ENCODE measurements at places on chromosomes 2 and 18.
A peak's percentile ranks its signal among the peaks of the same experiment; 100 is the strongest.

GRCh38 chr2:173898996-173899395, 66.2 kb downstream of the SP3 start:
- no peak for DNase-seq

DNA sequence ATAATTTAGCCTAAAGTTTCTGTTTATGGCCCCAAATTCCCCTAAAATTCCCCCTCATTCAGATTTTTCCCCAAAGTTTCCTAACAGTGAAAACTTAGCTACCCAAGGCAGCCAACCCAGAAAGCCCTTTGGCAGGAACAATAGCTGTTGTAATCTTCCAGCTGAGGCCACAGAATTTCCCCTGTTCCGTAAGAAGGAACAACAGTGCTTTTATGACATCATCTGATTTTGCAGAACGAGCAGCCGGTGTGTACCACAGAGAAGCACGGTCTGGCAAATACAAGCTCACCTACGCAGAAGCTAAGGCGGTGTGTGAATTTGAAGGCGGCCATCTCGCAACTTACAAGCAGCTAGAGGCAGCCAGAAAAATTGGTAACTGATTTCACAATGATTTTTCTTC, 6.3 kb downstream of the TNFAIP6 start:
- DNase-seq: no peak

- DNase-seq: no peak
These were observed 96.9 kb downstream of the SETBP1 start for GRCh38 chr18:44777457-44778192.

DNA sequence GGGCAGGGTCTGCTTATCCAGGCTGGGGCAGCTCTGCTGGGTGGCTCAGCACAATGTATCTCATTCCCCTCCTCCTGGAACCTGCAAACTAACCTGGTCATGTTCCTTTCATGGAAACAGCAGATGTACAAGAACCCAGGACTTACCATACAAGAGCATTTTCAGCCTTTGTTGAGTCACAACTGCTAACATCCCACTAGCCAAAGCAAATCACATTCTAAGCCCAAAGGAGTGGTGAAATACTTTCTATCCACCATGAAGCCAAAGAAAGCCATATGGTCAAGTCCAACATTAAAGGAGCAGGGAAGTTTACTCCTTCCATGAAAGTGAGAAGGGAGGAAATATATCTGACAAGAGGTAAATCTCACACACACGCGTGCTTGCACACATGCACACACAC, 163.0 kb downstream of the IRS1 start:
- peak; percentile 45 for DNase-seq

GRCh38 chr2:44124500-44124899, 44.2 kb upstream of the PPM1B start:
- no peak for DNase-seq

DNA sequence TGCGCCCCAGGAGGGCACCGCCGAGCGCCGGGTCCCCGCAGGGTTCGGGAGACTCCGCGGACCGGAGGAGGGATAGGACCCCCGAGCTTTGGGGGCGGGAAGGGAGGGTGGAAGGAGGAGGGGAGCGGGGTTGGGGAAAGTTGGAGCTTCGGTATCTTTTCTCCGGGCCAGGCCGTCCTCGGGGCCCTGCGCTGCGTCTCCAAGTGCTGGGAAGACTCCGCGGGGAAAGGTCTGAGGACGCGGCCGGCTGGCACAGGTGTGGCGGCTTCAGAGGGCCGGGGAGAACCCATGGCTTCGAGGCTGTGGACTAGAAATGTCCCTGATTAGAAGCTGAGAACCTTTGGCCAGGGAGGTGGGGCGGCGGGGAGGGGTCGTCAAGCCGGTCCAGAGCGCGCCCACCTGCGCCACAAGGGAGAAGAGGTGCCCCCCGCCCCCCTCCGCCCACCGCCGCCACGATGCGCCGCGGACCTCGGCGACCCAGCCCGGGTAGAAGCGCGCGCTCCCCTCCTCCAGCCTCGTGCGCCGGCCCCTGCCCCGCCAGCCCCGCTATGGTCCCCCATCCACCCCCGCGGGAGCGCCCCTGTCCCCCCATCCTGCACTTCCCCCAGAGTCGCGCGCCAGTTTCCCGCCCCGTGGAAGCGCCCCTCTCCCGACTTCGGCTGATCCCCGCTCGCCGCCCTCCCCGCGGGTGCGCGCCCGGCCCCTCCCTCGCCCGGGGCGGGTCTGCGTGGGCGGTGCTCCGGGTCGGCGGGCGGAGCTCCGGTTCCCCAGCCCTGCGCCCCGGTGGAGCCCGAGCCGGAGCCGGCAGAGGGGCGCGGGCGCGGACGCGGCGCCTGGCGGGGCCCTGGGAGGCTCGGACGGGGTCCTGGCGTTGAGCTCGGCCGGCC, at the start of gene SNTG2:
TSS of gene SNTG2 (plus strand) at position 770 of the 887 bp plus-strand sequence. CDS start 148 bp downstream, outside the sequence.
- DNase-seq: no peak

GRCh38 chr18:69250305-69251151, 150.2 kb upstream of the DOK6 start:
- peak; percentile 55 for DNase-seq

GRCh38 chr2:232137356-232138147, 176.0 kb downstream of the DIS3L2 start:
- DNase-seq: peak; percentile 80

DNA sequence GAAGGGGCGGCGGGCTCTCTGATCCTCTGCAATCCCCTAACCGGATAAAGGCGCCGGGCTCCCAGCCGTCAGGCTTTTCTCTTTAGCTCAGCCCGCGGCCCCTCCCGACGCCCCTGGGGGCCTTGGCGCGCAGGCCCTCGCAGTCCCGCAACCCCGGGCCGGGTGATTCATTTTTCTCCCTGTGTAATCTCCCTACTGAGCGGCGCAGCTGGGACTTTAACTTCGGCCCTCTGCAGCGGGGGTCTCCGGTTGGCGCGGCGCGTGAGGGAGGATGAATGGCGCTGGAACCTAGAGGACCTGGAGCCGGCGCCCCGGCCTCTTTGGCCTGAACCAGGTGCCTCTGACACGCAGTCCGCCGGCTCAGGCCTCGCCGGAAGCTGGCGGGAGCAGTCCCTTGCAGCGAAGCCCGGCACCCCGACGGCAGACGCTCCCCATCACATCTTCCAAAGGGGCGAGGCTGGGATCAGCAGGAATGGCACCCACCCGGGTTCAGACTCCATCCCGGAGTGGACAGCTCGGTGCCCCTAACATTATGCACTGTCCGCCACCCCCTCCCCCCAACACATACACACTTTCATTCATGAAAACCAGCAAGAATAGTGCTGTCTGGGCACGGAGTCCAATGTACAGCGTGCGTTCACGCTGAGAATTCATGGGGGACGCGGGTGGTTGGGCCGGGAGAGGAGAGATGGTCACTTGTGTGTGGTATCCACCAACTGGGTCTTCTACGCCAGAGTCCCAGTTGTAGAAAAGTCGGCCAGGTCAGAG, 1.2 kb downstream of the CNGA3 start:
- no peak for DNase-seq

DNA sequence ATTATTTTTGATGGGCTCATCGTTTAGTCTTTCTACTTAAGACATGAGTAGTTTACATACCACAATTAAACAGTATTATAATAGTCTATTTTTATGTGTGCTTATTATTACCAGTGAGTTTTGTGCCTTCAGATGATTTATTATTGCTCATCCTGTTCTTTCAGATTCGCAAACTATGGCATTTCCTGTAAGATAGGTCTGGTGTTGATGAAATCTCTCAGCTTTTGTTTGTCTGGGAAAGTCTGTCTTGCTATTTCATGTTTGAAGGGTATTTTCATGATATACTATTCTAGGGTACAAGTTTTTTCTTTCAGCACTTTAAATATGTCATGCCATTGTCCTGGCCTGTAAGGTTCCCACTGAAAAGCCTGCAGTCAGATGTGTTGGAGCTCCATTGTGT, 101.3 kb downstream of the DNAH7 start:
- DNase-seq: no peak

GRCh38 chr2:190467575-190468083, 59.5 kb downstream of the MFSD6 start:
- peak; percentile 23 for DNase-seq

DNA sequence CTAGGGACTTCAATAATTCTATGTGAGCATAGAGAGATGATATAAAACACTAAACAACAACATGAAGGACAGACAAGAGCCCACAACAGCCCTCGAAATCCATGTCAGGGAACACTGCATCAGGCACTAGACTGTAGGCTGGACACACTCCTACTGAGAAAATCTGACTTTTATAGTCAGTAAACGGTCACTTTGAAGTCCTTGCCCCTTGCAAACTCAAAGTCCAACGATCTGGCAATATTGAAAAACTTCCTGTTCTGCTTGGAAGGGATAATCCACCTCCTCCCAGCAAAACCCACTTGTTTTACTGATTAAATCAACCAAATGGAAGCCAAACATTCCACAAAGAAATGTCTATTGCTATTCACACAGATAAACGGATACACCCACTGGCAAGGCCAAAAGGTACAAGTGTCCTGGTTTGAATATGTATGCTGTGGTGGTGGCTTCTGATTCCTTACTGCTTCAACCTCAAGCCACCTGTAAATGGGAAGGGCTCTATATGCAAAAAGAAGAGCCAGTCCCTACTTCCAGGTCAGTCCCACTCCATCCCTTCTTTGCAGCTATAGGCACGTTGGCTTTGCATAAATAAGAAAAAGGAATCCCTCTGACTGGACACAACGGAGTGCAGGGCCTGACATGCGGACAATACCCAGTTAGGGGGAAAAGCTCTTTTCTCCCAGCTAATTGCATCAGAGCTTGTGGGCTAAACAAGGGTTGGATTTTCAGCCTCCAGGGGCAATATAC, 56.6 kb downstream of the STK39 start:
- DNase-seq: no peak
